ENCODE measurements at places on chromosomes 12 and 14. TPM values are rescaled to one million over a fixed set of nuclear protein-coding genes. Genes with fewer than 3 reads are reported as not detected.

DNA sequence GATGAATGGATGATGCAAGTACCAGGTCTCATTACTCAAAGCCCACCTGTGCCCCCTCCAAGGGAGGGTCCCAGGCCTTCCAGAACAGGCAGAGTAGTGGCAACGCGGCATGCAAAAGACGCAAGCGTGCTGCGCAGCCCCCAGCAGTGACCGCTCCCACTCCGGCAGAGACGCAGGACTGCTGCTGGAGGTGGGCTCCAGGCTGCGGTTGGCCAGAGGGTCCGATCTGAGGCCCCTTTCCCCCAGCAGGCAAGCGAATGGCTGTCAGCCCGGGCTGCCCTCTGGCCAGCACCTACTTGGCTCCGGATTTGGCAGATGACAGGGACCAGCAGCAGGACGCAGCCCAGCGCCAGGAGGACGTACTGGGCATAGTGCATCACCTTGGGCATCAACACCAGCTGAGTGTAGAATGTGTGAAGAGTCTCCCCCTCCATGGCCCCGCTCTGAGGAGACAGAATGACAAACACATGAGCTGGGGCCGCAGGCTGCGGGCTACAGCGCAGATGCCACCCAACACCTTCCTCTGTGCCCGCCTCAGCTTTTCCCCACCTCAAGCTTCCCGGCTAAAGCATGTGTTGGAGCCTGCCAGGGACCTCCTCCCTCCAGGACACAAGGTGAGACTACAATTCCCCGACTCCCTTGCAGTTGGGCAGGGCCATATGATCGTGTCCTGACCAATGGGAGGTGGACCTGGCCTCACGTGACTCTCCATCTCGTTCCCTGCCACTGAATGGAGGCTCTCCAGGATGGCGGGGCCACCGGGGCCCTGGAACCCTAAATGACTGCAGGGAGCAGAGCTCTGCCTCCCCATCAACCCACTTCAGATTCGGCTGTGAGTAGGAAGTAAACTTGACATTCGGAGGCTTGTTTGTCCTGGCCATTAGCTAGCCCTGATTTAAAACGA is 77.4 kb downstream of the SCARB1 start:
- peak; percentile 90 for DNase-seq

Gene NDUFB1
- total RNA-seq: 147 TPM

Gene FGF6
- not detected for total RNA-seq

- DNase-seq: no peak
Measured at GRCh38 chr14:87491816-87492215, 501.2 kb downstream of the GALC start.

DNA sequence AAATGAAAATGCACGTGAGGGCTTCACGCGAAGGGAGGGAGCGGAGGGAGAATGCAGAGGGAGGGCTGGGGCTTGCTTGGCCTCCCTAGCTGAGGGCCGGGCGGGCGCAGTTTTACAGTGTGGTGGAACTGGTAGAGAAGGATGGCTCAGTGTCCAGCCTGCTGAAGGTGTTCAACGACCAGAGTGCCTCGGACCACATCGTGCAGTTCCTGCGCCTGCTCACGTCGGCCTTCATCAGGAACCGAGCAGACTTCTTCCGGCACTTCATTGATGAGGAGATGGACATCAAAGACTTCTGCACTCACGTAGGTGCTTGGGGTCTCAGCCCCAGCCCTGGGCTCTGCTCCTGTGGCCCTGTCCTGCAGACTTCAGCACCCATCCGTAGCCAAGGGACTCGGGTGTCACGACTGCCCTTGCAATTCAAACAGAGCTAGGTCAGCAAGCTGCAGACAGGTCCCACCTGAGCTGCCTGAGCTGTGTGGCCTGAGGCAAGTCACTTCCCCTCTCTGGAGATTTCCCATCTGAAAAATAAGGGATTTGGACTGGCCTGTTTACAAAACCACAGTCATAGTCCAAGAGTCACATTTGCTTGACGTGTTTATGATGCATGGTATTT is 18.4 kb downstream of the OTUB2 start:
- no peak for DNase-seq

Gene ESYT1
- 112 TPM for total RNA-seq

DNA sequence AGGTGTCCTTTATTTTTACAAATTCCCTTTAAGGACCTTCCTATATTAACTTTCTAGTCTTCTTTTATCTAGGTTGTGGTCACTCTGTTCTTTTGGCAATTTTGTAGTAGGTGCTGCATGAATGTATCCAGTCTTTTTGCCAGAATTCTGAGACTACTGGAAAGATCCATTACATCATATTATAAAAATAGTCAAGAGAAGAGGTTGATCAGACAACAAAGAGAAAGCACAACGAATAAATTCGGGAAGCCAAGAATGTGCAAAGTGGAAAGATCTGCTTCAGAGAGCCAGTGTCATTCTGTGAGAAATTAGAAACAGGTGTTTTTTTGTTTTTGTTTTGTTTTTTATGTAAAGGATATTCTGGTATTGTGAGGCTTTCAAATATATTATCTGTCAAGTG is 15.8 kb upstream of the SLC16A7 start:
- no peak for DNase-seq

Gene ANO2
- 4.2 TPM for total RNA-seq

DNA sequence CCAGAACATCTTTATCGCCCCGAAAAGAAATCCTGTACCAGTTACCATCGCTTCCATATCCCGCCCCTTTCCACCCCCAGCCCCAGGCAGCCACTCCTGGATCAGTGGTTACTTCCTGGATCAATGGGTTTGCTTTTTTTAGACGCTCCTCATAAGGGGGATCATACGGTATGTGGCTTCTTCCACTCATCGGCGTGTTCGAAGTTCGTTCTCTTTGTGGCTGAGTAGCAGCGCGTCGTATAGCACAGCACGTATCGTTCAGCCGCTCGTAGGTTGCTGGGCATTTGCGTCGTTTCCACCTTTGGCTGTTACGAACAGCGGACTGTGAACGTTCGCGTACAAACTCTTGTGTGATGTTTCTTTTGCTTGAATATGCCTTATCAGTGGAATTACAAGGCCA is 1.8 kb downstream of the NOC4L start:
- no peak for DNase-seq

DNA sequence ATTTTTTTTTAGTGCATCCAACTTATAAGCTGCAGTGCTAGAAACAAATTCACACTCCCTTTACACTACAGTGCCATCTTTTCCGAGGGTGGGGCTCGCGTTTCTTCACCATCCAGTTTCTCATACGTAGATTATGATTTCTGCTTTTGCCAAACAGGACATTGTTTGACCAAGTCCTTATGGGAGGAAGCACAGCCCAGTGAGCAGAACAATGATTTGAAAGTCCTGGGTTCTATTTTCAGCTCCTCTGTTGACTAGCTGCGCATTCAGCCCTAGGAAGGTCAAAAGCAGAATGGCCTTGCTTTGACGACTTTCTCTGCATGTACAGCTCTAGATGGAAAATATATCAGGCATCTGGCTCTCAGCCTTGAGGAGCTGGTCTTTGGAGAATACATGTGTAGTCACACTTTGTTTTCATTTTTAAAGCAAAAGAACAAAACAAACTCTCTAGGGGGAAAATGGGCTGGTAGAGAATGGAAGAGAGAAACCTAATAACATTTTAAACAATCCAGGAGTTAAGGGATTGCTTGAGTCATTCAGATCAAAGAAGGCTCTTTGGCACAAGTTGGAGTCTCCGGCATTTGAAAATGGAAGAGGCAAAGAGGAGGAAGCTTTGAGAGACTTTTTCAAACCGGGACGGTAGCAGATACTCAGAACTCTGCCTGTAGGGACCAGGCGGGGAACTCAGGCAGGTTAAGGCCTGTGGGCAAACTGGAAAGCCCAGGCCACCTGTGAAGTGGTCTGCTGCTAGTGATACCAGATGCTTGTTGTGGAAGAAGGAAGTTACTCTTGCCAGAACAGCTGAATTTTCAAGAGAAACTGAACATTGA is 257.3 kb upstream of the PLEKHG7 start:
- DNase-seq: no peak

Gene SMOC1
- 0.68 TPM for total RNA-seq

- DNase-seq: no peak
Measured at GRCh38 chr14:29836395-29836794, 91.3 kb downstream of the PRKD1 start.

DNA sequence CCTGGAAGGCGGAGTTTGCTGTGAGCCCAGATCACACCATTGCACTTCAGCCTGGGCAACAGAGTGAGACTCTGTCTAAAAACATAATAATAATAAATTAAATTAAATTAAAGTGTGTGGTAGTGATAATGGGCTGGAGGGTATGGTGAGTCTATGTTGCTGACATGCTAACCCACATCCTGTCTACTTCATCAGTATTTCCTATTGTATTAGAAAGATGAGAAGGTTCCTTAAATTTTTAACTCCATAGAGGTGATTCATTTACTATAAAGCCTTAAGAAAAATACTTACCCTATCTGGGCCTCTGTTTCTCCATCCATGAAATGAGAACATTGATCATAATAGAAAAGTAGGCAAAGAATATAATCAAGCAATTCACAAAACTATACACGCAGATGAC is 280.5 kb downstream of the FBXL14 start:
- no peak for DNase-seq

Gene DTX1
- 3.0 TPM for total RNA-seq

DNA sequence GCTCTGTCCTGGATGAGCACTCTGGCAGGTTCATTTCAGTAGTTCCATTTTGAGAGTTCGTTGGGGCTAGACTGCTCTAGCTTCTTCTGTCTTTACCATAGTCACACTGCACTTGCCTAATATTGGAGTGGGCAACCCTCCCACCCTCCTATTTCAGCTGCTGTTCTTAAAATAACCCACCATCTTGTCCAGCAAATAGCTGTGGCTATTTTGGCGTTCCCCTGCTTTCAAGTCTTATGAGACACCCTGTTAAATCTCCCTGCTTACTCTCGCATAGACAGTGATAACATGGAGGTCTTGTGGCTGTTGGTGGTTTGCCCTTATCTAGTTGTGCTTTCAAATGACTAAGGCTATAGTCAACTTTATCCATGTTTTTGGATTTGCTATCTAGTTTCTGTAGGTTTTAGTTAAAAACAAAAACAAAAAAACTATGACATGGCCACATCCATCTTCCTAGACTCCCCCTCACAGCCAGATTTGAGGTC is 65.5 kb downstream of the LRP6 start:
- no peak for DNase-seq

DNA sequence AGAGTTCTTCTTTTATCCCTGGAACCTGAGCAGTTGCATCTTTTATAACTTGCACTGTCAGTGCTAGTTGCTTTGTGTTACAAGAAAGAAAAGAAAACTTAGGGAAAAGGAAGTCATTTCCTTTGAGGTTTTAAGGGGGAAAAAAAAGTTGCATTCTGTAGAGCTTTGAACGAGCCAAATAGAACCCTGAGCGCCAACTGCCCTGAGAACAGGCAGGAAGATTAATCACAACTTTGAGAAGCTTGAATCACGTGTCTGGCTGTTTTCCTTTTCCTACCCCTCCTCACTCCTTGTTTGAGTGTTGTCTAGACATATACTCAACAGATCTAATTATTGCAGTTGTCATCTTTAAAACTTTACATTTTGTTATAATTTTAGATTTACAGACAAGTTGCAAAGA is 12.5 kb downstream of the PCNX1 start:
- DNase-seq: no peak

DNA sequence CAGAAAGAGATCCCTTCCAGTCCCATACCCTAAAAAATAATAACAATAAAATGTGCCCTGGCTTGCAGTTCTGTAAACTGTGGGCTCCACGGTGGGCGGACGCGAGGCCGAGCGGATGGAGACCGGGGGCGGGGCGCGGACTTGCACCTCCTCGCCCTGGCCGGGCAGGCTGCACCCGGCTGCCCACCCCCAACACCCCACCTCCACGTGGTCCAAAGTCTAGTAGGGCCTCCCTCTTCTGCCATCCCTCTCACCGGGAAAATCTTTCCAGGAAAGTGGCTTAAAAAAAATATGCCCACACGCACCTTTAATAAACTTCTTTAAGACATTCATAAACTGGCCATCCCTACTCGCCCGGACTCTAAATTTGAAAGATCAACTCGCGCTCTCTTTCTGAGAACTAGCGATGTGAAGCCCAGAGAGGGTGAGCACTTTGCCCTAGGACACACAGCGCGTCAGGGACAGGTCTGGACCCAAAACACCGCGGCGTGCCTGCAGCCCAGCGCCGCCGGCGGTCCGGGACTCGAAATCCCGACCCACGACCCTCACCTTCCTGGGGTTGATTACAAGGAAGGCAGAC is 1.9 kb upstream of the BCL11B start:
- no peak for DNase-seq

DNA sequence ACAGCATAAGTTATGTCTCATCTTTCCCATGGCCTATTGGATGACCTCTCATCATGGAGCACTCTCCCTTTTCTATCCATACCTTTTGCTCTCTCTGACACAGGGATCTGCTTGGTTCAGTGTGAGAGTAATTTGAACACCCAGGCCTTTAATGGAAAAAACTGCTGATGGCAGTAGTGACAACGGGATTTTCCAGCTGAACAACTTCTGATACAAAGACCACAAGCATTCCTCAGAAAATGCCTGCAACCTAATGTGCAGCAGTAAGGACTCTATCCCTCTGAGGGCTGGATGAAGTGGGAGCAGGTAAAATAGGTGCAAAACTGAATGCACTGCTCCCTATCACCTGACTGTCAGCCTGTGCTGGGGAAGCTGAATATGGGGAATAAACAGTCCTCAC is 51.0 kb downstream of the KANSL2 start:
- no peak for DNase-seq

DNA sequence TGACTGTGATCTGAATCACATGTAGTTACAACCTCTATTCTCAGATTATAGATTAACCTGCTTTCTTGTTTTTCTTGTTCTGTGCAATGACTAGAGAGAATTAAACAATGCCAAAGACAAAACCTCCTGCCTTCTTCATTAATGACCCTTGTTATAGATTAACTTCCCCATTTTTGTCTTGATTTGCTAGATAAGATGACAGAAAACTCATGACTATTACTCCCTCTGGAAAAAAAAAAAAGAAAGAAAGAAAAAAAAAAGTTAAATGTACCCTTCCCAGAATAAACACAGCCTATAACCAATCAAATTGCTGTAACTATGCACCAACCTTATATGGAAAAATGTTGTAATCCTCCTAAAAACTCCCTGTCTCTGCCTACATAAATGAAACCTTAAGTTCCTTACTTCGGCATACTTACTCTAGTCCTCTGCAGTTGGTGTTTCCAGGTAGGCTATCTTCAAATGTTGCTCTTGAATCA is 41.1 kb upstream of the PCED1B start:
- no peak for DNase-seq

DNA sequence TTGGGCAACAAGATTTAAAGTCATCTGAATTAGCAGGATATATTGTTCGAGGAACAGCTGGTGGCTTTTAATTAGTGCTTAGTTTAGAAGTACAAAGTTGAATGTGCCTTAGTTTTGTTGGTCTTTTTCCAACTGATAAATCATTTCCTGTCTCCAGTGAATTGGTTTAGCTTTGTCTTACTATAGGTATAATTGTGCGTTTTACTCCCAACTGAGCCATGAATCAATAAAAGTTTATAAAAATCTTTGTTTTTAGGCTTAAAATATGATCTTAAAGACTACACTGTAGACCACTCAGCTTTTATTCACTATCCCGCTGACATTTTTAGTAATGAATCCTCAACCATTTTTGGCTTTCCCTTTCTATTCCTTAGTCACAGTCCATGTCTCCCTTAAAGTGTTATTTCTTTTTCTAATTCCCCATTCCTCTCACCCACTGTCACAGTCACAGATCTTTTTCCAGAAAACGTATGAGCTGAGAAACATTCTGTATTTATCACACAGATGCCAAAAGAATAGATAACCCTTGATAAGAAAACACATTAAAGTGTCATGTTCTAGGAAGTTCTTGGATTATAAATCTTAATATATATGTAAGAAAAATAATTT is 34.0 kb upstream of the ALG10 start:
- DNase-seq: no peak

Gene TMEM233
- total RNA-seq: not detected

- DNase-seq: no peak
Measured at GRCh38 chr14:85527445-85528035, 2.4 kb upstream of the FLRT2 start.

Gene VSX2
- not detected for total RNA-seq

Data from H9 (cell line).